ENCODE measurements at places on chromosomes 5 and 9.

- DNase-seq = no peak
Measured at GRCh38 chr9:34256104-34256503, 73.0 kb downstream of the KIF24 start.

- DNase-seq = no peak
Measured at GRCh38 chr9:81069923-81070322, 619.4 kb downstream of the TLE1 start.

GRCh38 chr9:114154600-114155102, 686 bp upstream of the COL27A1 start:
- DNase-seq = no peak

- no peak for DNase-seq
Measured at GRCh38 chr5:171669571-171669970, 116.0 kb upstream of the SMIM23 start.

DNA sequence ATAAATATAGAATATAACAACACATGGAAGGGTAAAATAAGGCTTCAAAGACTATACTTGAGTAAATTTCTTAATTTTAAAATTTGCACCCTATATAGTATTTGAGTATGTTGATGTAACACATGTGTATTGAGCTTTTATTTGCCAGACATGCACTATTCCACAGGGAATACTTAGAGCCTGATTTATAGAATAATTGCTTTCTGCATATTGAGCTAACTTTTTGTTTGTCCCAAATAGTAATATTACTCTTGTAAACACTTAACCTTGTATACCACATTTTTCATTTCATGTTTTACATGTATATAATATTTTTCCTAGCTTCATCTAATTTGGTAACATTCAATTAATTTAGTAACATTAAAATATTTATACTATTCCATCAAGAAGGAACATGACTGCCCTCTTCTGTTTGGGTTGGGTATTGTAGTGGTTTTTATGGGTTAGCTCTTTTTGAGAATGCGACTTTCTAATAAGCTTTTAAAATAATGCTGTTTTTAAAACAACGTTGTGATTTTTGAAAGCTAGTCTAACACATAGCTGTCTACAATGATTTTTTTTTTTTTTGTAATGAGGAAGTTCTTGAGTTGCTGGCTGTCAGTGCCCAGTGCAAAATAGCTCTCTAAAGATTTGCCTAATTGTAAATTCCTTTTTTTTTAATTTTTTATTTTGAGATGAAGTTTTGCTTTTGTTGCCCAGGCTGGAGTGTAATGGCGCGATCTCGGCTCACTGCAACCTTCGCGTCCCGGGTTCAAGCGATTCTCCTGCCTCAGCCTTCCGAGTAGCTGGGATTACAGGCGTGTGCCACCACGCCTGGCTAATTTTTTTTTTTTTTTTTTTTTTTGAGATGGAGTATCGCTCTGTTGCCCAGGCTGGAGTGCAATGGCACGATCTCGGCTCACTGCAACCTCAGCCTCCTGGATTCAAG, 4.8 kb downstream of the SUB1 start:
- no peak for DNase-seq

GRCh38 chr9:14935106-14935751, 25.0 kb upstream of the FREM1 start:
- no peak for DNase-seq

DNA sequence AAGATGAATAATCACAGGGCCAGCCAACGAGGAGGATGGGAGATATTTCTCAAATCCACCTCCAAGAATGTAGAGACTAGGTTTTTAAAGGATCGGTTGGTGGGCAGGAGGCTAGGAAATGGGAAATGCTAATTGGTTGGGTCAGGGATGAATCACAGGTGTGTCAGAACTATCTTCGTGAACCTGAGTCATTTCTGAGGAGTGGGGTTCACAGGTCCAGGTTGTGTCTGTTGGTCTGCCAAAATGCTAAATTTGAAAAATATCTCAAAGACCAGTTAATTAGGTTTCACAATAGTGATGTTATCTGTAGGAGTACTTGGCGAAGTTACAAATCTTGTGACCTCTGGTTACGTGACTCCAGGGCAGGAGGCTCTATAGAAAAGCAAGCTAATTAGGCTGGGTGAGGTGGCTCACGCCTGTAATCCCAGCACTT, 2.6 kb upstream of the PLAA start:
- DNase-seq = no peak

DNA sequence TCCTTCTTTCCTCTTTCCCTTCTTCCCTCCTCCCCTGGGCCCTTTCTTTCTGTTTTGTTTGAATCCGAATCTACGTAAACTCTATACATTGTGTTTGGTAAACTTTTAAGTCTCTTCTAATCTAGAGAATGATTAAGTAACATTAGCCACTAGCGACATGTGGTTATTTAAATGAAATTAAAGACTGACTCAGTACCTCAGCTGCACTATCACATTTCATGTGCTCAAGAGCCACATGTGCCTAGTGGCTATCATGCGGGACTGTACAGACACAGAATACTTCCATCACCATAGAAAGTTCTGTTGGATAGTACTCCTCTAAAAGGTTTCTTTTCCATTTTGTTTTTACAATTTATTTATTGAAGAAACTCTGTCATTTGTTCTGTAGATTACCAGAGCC, 29.0 kb downstream of the DCTN4 start:
- DNase-seq = no peak

GRCh38 chr5:141663506-141663905, 12.3 kb upstream of the FCHSD1 start:
- DNase-seq = no peak

- DNase-seq = no peak
Measured at GRCh38 chr5:121899346-121899745, 47.7 kb downstream of the FTMT start.

DNA sequence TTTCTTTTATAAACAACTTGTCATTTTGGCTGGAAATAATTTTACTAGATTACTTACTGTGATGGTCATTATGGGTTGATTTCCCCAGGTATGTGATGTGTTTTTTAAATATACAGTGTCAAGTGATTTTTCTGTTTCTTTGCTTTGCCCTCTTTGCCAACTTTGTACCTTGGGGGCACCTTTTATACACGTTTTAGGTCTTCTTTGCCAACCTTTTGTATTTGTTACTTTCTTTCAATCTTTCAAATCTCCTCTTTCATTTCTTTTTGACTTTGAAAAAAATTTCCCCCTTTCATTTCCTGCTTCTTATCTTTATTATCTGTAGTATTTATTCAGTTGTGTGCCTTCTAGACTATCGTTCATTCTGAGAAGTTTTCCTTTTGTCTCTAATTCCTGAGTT, 65.4 kb upstream of the DHFR start:
- DNase-seq = no peak

DNA sequence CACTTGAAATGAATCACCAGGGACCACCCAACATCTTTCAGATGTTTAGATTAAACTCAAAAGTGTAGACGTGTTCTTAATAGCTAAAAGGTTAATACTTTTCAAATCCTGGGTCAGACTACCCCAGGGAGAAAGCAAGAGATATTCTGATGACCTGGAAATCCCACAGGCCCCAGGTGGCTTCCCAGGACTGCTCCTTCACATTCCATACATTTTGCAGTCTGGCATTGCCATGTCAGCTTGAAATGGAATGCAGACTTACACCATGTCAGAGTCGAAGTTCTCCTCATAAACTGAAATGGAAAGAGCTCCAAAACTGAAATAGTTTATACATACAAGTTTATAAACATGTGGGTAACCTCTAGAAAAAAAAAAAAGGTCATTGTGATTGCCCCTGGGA, 61.5 kb downstream of the TMEM167A start:
- DNase-seq = no peak

DNA sequence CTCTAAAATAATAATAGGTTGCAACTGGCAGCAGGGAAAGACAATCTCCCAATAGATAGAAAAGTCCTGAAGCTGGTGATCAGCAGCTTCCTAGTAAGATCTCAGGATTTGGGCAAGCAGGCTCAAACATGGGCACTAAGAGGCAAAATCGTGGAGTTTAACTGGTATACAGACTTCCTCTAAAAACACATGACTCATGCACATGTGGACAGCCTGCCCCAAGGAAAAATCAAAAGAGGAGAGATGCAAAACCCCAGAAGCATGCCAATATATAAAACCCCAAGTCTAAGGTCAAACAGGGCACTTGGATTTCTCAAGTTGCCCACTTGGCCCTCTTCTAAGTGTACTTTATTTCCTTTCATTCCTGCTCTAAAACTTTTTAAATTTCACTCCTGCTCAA, 62.8 kb downstream of the CDKN2A start:
- DNase-seq = no peak

DNA sequence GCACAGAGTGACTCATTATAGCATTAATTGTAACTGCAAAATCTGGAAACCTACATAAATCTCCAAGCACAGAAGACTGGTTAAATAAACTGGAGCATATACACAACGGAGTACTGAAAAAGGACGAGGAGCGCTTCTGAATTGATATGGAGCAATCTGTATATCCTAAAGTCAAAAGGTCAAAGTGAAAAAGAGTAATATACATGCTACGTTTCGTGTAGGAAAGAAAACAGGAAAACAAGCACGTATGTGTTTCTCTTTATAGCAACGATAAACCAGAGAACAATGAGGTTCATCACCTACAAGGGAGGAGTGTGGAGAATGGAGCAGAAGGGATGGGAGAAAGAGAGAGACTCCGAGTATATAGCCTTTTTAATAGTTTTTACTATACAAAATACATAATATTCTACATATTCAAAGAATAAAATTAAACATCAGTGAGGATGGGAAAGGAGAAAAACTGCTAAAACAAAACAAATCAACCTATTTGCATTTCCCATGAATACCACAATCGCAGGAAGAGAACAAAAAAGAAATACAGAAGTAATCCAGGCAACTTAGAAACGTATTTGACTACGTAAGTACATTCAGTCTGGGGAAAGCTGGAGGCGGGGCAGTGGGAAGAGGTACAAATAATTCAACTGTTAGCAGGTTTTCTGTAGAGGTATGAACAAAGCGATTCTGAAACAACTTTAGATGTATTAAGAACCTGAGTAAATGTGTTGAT, 7.8 kb downstream of the ZFP62 start:
- DNase-seq = no peak

GRCh38 chr5:90690307-90690706, 131.7 kb downstream of the ADGRV1 start:
- no peak for DNase-seq

DNA sequence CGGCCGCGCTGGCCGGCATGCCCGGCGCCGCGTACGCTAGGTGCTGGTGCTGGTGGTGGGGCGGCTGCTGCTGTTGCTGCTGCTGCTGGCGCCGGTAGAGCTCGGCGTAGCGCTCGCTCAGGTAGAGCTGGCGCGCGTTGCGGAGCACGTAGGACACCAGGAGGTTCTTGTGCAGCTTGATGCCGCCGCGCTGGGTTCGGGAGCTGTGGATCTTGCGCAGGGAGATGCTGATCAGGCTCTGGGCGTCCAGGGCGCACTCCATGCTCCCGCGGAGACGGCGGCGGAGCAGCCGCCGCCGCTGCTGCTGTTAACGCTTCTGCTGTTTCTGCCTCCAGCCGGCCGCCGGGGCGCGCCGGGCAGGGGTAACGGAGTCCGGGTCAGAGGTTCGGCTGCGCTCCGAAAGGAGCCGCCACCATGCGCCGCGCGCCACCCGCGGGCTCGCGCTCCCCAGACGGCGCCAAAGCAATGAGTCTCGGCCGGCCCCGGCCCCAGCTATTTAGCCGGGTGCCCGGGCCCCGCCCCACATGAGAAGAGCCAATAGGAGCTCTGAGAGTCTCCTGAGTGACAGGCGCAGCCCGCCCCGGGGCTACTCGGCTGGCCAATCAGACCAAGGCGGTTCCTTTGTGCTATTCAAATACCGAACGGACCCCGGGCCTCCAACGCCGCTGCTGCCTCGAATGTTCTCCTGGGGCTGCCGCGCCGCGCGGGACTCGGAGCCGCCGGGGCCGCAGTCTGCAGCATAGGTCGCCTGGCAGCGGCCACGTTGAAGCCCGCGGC, at the start of gene IER5L:
IER5L (minus strand) TSS at position 471 of the 777 bp plus-strand sequence; CDS start at position 262, 209 bp downstream.
- peak; percentile 86 for DNase-seq

- no peak for DNase-seq
Measured at GRCh38 chr5:84487963-84488362, 103.3 kb upstream of the EDIL3 start.

GRCh38 chr5:106637275-106637674, 1033.5 kb downstream of the EFNA5 start:
- no peak for DNase-seq

GRCh38 chr5:92181656-92182055, 798.5 kb upstream of the ARRDC3 start:
- DNase-seq = no peak

DNA sequence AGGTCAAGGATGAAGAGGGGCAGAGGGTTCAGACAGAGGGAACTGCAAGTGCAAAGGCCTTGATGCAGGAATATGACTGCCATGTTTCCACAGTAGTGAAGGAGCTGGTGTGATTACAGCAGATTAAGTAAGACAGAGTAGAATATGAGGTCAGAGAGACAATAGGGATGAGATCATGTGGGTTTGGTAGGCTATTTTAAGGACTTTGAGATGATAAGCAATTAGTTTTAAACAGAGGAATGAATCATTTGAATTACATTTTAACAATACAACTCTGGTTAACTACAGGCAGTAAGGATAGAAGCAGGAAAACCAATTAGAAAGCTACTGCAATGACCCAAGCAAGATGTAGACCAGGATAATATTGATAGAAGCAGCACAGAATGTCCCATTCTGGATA, 7.7 kb downstream of the CENPK start:
- no peak for DNase-seq

- no peak for DNase-seq
Measured at GRCh38 chr5:14280294-14280854, 137.2 kb downstream of the TRIO start.

DNA sequence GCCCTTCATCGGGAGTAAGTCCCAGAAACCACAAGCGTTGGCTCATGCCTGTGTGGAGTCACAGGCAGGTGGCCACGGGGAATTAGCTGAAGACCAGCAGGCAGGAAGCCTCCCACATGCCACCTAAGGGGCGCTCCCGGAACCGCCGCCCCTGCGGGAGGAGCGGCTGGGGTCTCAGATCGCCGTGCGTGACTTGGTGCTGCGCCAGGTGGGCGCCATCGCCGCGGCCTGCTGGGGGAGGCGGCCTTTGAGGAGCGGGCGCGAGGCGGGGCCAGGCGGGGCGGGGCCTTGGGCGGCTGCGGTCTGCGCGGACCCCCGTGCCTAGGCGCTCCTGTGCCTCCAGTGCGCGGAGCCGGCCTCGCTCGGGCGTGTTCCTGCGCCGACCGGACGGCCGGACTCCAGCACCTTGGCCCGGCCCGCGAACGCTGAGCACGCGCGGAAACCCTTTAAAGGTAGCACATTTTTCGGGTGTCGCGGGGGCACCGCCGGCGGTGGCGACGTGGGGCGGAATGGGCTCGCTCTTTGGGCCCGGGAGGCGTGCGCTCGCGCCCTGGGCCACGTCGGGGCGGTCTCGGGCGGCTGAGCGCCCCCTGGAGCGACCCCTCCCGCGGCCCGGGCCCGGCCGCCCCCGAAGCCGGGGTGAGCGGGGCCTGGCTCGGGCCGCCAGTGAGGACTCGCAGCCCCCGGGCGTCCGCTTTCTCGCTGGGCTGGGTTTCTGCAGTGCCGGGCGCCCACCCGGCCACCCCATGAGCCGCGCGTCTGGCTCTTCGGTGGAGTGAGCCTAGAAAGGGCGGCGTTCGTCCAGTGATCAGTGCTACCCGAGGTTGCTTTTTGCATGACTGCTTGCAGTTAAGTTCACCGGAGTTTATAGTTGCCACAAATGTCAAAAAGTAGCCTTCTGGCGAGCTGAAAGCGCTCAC, 24.5 kb downstream of the LECT2 start:
- DNase-seq = no peak

GRCh38 chr5:55959208-55959607, 35.6 kb downstream of the IL6ST start:
- no peak for DNase-seq

- DNase-seq = no peak
Measured at GRCh38 chr5:32307769-32308194, 5.0 kb downstream of the MTMR12 start.

- DNase-seq = no peak
Measured at GRCh38 chr5:98354922-98355321, 418.5 kb upstream of the RGMB start.

GRCh38 chr9:88767504-88767790, 223.8 kb upstream of the S1PR3 start:
- DNase-seq = no peak

Measured in activated gamma-delta T cell (primary cell).